ENCODE measurements at places on chromosomes 4 and X.

DNA sequence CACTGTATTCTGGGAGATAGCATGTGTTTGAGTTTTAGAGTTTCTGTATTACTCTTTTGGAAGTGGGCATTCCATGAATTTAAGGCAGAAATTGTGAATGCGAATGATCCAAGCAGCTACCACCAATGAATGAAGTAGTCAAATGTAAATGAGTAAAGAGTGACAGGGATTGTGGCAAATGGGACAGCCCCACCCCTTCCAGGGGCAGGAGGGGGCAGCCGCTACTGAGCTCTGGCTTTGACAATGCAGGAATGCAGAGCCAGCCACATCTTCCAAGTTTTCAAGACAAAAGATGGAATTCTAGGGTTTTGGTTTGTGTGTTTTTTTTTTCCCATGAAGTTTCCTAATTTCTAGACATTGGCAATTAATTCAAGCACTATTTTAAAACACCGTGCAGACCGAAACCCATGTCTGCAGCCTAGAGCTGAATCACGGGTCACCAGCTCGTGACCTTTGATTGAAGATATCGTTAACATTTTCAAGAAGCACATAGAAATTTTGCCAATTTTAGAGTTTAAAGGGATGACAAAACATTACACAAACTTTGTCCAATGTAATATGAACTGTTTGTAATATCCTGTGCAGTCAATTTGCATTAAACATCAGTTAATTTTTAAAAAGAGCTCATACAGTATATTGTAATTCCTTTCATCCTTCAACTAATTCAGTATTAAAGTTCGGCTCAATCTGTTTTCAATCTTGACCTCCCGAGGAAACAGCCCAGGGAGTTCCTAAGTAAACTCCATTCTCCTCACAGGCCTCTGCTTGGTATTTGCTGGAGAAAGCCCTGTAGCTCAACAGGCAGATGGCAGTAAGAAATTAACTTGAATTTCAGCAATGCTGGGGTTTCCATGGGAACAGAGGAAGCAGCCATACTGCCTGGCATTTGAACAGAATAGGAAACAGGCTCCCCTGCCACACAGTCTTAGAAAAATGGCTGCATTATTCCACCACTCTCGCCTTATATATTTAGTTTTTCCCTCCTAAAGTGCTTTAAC lies 83.4 kb downstream of the UCHL1 start:
- DNase-seq, result no peak

GRCh38 chr4:148094149-148094548 lies 348.1 kb downstream of the NR3C2 start:
- no peak for DNase-seq

DNA sequence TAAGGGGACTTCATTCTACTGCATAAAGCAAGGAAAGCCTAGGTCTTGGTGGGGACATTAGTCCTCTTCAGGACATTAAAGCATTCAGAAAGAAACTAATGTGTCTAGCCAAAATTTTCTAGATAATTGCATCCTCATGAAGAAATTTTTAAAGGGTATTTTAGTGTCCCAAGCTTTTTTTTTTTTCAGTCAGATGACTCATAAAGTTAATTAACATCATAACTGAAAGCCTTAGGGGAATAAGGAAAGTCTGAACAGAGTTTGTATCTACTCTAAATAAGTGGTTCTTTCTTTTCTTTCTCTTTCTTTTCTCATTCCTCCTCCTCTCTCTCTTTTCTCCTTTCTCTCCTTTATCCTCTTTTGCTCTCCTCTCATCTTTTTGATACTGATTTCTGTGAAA lies 202.4 kb downstream of the ADAMTS3 start:
- no peak for DNase-seq

- no peak for DNase-seq
Observed at GRCh38 chrX:150907474-150907873, 9.0 kb upstream of the CD99L2 start.
